ENCODE measurements at places on chromosomes 6 and 20. TPM values are rescaled to one million over a fixed set of nuclear protein-coding genes. Genes with fewer than 3 reads are reported as not detected.

DNA sequence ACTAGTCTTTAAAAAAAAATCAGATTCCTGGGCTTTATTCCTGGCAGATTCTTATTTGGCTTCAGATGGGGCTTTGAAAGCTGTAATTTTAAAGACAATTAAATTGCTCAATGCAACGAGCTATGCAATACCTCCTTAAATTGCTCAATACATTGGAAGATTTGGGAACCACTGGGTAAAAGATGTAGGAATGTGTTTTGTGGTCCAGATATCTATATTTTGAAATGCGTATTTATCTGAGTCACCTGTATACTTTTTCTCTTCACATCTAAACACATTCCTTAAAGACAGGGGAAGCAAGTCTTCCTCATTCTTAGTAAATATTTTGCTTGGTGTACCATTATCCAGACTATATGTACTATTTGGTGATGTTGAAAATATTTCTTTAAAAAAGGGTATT lies 29.6 kb upstream of the MAP7 start:
- no peak for DNase-seq

GRCh38 chr6:5300206-5300764 lies 39.0 kb downstream of the FARS2 start:
- DNase-seq: no peak

GRCh38 chr6:103002282-103002681 lies 1608.8 kb downstream of the GRIK2 start:
- no peak for DNase-seq

Gene PI16
- total RNA-seq: 5.2 TPM
